ENCODE measurements at places on chromosomes 5 and 9.

GRCh38 chr9:95952471-95952870 is 77.0 kb downstream of the ERCC6L2 start:
- no peak for DNase-seq

- no peak for DNase-seq
Observed at GRCh38 chr5:107213025-107213424, 457.7 kb downstream of the EFNA5 start.

GRCh38 chr9:24912767-24913166 is 367.1 kb upstream of the IZUMO3 start:
- DNase-seq = no peak

DNA sequence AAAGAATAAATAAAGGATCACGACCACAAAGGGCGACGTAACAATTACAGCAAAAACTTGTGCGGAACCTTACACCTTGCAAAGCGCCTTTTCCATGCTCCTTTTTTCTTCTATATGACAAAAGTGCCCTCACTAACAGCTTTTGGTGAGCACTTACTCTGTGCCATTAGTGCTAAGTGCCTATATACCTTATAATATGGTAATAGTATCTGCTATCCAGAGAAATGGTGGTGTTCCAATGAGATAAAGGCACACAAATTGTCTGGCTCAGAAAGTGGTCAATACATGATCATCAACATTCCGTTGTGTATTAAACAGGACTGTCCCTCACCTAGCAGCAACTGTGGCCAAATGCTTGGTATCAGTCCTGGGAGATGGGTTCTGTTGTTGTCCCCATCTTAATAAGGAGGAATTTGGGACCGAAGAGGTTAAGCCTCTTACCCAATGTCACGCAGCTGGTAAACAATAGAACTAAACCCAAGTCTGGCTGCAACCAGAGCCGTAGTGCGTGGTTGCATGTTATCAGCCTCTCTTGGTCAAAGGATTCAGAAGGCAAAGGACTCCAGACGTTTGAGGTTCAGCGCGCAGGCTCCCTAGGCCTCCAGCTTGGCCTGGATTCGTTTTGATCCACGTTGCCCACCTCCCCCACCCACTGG is 564 bp upstream of the TOR2A start:
- no peak for DNase-seq

GRCh38 chr5:78930721-78931120 is 54.4 kb downstream of the ARSB start:
- DNase-seq = no peak

DNA sequence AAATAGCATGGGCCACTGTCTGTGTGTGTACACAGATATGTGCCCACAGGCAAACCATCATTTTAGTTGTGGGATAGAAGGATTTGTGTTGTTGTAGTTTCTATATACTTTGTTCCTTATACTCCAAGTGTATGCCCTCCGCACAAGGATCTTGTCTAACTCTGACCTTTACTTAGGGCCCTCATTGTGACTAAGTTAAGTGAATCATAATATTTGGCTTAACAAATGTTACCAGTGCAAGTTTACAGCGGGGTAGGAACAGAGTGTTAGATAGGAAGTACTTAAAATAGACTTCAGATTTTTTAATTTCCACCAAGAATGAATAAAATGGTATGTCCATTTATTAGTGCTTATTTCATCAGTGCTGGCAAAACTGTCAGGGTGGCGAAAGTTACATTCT is 29.5 kb upstream of the CYFIP2 start:
- DNase-seq = no peak

DNA sequence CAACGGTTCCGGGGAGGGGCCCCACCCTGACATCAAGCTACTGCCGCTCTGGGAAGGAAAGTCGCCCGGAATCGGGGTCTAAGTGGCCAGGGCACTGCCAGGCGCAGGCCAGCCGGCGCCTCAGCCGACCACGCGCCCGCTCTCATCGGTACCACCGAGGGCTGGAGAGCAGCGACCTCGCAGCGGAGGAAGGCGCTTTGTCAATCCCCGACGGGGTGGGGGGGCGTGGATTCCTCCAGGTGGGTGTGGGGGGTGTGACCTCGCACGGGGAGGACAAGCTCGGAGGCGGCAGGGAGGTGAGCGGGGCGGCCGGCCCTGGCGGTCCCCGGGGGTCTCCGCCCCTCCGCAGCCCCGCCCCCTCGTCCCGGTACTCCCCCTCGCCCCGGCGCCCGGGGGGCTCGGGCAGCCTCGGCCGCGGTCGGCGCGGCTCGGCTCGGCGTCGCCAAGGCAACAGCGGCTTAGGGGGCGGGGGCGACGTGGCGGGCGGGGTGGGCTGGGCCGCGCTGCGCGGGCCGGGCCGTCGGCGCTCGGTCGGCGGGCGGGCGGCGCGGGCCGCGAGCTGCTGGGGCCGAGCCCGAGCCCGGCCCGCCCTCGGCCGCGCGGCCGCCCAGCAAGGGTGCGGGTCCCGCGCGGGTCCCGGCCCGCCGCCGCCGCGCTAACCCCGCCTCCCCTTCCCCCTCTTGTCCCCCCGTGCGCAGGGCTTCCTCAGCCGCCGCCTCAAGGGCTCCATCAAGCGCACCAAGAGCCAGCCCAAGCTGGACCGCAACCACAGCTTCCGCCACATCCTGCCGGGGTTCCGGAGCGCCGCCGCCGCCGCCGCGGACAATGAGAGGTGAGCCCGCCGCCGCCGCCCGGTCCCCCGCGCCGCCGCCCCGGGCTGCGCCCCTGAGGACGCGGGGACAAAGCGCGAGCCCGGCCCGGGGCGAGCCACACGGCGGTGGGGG is 47.5 kb downstream of the DAB2IP start:
- peak; percentile 45 for DNase-seq

DNA sequence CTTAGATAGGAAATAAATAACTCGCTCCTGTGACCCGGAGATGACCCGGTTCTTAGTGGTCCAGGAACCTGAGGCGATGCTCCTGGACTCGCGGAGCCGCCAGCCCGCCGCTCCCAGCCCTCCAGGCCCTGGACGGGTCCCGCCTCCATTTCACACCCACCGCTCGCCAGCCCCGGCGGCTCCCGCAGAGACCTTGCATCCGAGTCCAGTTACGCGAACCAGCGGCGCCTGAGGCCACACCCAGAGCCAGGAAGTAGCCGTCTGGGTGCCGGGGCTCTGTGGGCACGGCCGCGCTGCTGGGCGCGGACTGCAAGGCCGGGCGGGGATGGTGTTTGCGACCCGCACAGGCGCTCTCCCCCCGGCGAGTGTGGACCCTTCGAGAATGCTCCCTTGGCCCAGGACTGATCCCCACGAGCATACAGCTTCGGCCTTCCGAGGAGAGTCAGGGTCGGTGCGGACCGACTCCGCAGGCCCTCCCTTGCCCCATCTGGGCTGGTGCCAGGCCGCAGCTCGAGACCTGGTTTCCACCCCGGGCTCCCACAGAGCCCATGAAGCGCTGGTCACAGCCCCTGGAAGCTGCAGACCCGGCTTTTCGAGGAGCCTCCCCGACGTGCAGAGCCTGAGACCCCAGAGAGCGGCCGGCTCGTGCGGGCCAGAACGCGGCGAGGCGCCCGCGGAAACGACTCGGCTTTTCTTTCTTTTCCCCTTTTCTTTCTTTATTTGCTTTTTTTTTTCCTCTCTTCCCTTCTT is 5.2 kb upstream of the BARX1 start:
- no peak for DNase-seq

GRCh38 chr9:116935149-116935897 is 248.2 kb downstream of the TRIM32 start:
- no peak for DNase-seq

- peak; percentile 17 for DNase-seq
Observed at GRCh38 chr5:132747616-132748440, 602 bp downstream of the CCNI2 start.

DNA sequence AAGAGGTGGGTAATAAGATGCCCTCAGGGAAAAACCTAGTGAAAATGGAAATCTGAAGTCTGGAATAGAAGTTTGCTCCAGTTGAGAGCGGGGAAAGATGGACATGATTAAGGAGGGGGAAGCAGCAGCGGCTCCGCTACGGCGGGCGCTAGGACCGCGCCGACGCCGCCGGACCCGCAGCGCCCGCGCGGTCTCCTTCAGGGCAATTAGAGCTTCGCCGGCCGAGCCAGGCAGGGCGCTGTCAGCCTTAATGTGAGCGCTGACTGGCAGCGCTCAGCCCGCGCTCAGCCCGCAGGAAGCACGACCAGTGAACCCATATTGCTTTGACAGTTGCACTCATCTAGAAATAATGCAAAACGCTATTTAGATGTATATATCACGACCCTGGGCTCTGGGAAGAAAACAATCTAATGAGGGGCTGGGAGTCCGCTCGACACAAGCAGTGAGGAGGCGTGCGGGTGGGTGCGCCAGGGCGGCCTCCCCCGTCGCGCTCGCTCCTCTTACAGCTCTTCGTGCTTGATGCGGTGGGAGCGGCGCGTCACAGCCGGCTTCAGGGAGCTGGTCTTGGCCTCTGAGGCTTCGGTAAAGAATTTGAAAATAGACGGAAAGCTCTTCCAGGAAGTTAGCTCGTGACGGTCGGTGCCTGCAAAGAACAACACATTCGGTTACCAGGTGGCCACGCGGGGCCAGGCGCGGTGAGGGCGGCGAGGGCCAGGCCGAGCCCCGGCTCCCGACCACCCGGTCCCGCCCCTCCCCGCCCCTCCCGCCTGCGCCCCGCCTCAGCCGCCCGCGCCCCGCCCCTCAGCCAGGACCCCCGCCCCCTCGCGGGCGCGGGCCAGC is 37.7 kb downstream of the NR2F1 start:
- peak; percentile 82 for DNase-seq

Data from Calu3 (cell line).